ENCODE measurements at places on chromosomes 11 and 22.

DNA sequence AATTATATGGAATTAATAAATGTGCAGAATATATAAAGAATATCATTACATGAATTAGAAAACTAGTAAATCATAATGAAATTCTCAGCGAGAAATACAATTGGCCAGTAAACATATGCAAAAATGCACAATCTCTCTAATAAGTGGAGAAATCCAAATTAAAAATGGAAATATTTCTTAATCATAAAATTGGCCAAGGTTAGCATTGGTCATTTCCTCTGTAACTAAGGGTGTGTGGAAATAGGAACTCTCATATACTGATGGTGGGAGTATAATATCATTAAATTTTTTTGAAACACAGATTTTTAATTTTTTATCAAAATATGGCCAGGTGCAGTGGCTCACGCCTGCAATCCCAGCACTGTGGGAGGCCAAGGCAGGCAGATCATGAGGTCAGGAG, 7.6 kb upstream of the ZNF74 start:
- DNase-seq: no peak

- peak; percentile 82 for DNase-seq
These were observed 16.6 kb upstream of the ARHGAP8 start for GRCh38 chr22:44735518-44736428.

DNA sequence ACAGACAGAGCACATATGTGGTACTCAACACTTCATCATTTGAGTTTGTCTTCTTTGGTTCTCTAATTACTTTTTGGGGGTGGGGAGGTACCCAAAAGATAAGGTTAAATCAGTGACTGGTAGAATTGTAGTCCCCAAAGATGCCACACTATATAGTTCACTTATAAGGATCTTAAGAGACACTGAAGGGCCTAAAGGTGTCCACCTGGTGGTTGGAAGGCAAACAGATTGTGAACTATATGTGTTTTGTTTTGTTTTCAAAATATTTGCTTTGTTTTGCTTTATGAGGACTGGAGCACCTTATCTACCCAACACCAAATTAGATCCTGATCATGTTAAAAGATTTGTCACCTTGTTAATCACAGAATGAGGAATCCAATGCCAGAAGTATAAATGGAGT, 136.1 kb downstream of the DCDC1 start:
- DNase-seq: no peak

GRCh38 chr22:30485362-30485988, 13.7 kb upstream of the SEC14L3 start:
- peak; percentile 64 for DNase-seq

DNA sequence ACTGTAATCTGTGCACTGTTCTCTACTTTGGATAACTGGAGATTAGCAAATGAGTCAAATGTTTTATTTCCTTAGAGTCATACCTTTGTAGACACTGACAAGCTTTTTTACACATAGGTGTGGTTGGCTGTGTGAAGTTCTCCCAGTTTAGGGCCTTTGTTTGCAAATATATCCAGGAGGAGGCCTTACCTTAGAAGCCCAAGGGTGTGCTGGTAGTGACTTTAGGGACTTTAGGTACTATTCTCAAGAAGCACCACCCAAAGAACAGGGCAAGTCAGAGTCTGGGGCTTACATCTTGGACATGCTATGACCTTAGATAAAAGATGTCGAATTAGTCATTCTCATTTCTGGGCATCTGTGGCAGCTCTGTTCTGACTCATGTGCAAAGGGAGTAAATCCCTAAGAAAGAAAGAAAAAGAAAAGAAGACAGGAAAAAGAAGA, 4.8 kb upstream of the FAR1 start:
- no peak for DNase-seq

DNA sequence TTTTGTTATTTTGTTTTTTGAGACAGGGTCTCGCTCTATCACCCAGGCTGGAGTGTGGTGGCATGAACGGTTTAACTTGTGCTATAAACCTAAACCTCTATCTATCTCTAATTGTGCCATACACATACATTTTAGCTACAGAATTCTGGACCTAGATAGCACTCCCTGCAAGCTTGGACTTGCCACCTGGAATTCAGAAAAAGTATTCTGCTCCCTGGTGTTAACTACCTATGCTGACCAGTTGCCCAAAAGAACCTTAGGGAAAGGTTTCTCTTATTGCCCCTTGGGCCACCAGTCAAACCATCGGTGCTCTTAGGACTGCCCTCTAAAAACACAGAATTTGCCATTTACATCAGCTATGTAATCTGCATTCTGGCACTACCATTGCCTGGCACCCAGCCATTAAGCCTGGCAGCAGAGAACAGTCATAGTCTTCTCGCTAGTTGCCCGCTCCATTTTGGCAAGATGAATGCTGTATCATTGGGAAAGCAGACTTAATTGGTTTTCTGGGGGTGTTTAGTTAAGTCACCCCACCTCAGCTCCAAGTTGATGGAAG, 55.3 kb downstream of the ETS1 start:
- DNase-seq: no peak

- DNase-seq: no peak
These were observed 49.7 kb downstream of the C11orf96 start for GRCh38 chr11:43992183-43992582.

- no peak for DNase-seq
These were observed 198.5 kb upstream of the CTSC start for GRCh38 chr11:88535916-88536547.

GRCh38 chr11:113618360-113618759, 87.7 kb downstream of the TMPRSS5 start:
- DNase-seq: no peak

DNA sequence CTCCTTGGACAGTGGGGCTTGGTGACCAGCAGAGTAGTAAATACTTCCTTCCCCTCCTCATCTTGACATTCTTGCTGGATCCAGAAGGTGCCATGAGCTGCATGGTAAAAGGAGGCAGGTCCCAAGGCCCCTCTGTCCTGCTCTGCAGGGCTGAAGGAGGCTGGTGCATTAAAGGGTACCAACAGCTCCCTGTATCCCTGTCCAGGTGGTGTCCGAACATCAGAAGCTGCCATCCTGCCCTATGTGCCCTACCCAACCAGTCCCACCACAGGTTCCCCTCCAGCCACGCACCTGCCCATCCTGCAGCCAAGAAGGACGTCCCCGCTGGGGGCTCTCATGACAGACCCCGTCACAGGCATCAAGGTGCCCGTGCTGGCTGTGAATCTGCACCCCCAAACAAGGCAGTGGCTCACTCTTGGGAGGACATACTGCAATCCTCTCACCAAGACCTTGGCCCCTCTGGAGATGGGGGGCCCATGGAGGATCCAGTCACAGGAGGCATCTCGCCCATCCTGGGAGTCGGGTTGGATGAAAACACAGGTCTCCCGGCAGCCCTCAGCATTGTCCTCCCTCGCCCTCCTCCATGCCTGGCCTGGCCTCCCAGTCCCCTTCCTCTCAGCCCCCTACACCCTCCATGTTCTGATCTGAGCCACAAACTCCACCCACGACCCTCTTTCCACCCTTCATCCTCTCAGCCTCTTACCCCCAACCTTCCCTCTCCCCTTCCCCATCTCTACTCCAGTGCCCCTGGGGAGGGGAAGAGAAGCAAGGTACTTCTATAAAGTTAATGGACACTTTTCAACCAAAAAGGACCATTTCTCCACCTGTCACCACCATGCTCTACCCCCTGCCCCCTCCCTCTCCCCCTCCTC, 55.1 kb downstream of the BTG4 start:
- no peak for DNase-seq

GRCh38 chr11:125228445-125228844, 63.9 kb downstream of the PKNOX2 start:
- DNase-seq: no peak

DNA sequence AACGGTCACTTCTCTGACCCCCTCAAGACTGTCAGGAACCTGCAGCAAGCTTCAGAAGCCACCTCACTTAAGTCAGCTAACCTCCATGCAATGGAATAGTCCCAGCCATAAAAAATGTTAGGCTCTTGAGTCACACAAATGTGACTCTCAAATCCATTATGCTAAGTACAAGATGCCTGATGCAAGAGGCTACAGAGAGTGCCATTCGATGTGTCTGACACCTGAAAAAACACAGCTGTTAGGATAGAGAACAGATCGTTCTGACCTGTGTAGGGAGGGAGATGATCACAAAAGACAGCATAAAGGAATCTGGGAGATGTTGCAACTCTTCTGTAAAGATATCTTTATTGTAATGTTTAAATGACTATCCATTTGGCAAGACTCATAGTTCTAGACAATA, 712.4 kb downstream of the TBC1D22A start:
- no peak for DNase-seq

GRCh38 chr11:118998388-118998717, 415 bp downstream of the CENATAC start:
- no peak for DNase-seq

DNA sequence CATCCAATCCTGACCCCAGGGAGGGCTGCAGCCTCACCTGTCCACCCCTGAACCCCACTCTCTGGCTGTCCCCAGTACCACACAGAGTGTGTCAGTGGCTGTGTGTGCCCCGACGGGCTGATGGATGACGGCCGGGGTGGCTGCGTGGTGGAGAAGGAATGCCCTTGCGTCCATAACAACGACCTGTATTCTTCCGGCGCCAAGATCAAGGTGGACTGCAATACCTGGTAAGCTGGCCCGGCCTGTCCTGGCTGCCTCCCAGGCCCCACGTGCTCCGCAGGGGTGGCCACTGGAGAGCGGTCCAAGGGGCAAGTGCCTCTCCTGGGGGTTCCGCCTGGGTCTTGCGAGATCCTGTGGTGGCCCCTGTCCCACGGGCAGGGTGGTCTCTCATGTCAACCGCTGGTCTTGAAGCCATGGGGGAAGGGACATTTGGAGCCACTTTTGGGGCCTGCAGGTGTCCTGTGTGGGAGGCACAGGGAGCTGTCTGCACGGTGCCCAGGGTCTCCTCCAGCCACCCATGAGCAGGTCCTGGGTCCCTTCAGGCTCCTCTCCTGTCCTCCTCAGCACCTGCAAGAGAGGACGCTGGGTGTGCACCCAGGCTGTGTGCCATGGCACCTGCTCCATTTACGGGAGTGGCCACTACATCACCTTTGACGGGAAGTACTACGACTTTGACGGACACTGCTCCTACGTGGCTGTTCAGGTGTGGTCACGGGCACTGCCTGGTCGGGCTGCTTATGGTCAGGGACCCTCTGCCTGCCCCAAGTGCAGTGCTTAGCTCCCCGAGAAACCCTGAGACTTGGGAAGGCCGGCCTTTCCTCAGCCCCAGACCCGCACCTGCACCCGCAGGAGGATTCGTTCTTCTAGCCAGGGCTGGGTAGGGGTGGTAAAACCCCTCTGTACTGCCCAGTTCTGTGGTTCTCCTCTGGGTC, 11.8 kb downstream of the MUC2 start:
- DNase-seq: no peak

DNA sequence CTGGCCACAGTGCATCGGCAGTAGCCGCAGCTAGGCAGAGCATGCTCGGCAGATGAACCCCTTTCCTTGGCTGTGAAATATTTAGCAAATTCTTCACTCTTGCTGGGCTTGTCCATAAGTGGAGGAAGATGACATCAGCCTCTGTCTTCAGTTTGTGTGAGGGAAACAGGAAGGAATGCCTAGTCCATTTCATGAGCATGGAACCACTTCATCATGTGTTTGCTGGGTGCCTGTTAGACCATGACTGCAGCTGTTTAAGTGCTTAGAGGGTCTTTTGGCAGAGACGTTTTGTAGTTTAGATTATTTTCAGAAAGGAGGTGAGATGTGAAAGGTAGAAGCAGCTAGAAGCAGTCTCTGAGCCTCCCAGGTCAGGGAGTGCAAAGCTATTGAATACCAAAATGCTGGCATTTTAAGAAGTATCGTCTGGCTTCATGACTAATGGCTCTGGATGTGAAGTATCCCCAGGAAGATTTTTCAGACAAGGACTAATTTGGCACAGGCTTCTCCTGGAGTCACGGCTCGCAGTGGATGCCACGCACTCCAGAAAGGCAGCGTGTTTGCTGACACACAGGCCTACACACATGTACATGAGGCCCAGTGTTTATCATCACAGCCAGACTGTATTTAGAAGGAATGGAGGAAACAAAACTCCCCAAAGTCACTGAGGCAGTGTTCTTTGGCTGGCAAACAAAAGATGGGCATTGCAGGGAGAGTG, 43.1 kb upstream of the GRAMD1B start:
- no peak for DNase-seq

DNA sequence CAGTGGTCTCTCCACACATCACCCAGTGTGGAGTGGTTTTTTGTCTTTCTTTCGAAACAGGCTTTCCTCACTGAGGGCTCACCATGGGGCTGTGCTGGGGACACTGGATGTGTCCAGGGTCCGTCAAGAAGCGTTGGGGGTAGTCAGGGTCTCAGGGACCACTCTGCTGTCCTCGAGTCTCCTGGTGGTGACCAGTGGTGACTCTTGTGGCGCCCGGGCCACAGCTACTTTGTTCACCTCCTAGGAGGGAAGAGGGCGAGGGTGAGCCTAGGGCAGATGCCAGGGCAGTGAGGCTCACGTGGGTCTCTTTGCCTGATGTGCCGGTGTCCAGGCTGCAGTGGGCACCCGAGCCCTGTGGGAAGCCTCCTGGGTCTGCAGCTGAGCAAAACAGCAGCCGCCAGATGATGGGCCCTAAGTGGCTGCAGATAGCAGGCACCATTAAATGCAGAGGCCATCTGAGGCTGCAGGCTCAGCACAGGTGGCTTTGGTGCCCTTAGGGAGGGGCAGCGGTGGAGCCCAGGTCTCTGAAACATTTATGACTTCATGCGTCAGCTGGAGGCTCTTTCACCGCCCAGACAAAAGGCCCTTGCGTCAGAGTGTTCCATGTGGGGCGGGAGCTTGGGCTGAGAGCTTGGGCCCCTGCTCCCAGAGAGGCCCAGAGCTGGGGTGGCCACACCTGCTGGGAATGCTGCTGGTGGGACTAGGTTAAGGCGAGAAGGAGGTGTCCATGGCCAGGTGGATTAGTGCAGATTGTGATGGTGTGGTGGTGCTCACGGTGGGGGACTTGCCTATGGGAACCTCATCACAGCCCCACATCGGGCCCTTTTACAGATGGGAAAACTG, 29.5 kb downstream of the KCNQ1 start:
- DNase-seq: no peak

- DNase-seq: no peak
These were observed 48.4 kb downstream of the CSTPP1 start for GRCh38 chr11:46984987-46985386.

- DNase-seq: no peak
These were observed 115.3 kb downstream of the PKNOX2 start for GRCh38 chr11:125279676-125280418.

DNA sequence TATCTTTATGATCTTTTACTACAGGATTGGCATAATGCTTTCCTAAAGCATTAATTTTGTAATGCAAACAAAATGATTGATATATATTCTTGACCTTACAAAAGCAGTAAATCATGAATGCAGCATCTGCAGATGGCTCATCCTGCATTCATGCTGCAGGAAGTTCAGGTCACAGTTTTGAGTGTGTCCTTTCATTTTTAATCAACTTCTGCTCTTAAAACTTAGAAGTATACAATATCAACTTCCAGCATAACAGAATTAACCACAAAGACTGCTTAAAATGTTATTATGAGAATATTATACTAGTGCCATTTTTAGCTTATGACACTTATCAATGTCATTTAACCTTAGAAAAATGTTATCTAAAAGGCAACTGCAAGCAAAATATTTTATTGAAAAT, 54.0 kb downstream of the SLC36A4 start:
- no peak for DNase-seq

DNA sequence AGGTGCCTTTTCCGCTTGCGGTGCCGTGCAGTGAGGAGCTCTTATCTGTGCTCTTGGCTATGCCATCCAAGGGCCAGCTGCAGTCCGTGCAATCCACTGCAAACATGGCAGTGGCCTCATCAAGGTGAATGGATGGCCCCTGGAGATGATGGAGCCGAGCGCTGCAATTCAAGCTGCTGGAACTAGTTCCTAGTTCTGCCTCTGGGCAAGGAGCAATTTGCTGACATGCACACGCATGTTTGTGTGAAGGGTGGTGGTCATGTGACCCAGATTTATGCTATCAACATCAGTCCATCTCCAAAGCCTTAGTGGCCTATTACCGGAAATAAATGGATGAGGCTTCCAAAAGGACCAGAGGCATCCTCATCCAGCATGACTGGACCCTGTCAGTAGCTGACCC, 3.1 kb upstream of the EHD1 start:
- no peak for DNase-seq
